Activated CD8-positive, alpha-beta memory T cell treated with anti-CD3 and anti-CD28 coated beads for 24 hours (primary cell): ENCODE measurements at places on chromosomes 5 and 9.

- no peak for DNase-seq
These were observed 105.7 kb downstream of the TMEM174 start for GRCh38 chr5:73278693-73279092.

DNA sequence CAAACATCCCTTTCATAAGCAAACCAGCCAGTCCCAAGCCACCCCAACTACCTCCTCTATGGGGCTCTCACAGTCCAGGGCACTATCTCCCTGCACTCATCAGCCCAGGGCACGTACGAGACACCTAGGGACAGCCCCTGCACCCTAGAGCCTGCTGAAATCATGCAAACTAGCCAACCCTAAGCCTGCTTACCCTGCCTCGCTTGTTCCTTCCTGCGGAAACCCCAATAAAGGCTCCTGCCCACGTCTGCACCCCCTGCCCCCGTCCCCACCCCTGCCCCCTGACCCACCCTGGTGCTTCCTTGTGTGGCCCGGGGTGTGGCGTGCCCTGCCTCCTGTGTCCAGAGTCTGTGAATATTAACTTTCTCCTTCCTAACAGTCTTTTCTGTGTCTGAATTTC is 135.9 kb downstream of the GADD45G start:
- DNase-seq = no peak

DNA sequence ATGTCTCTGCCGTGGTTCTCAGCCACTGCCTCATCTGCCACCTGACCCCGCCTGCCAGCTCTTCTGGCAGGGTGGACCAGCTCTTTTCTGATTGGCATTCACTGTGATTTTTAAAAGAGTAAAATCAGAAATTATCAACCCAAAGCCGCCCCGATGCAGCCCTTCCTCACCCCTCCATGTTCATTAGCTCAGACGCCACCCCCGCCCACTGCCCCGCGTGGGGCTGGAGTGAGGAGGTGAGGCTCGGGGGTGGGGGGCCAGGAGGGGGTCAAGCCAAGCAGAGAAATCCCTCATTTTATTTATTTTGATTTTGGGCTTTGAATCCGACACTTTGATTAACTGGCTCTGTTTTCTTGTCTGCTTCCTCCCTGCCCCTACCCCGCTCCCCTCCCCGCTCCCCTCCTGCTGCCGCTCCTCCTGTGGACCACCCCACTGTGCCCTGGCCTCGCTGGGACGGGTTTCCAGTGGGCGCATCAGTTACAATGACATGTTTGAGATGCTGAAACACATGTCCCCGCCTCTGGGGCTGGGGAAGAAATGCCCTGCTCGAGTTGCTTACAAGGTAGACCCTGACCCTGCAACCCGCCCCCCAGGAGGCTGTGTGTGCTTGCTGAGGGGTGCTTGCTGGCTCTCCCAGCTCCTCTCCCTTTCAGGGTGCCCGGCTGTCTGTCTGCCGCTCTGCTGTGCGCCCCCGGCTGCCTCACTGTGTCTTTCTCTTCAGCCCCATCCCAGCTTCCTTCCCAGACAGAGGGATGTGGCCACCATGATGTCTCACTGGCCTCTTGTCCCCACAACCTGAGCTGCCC is 224.9 kb downstream of the CACNA1B start:
- peak; percentile 21 for DNase-seq

- DNase-seq = no peak
These were observed 852.2 kb downstream of the EFNA5 start for GRCh38 chr5:106818552-106818951.

GRCh38 chr5:145243016-145243415 is 592.1 kb downstream of the PRELID2 start:
- no peak for DNase-seq

GRCh38 chr5:143886096-143886495 is 74.1 kb downstream of the HMHB1 start:
- DNase-seq = no peak

DNA sequence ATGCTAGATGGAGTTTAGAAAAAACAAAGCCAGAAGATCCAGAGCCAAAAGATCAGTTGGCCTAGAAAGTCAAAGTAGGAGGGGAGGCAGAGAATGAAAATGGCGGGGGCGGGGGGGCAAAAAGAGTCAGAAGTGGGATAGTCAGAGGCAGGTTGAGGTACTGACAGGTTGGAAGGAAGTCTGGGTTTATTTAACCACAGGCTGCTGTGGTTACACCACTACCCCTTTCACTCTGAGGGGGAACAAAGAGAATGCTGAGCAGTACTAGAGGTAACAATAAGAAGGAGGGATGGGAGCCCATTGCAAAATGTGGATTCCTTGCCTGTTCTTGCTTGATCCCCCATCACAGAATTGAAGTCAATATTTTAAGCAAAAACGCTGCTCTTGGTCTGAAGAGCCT is 111.8 kb downstream of the CAVIN4 start:
- DNase-seq = no peak

GRCh38 chr9:89425921-89426383 is 72.0 kb downstream of the SEMA4D start:
- no peak for DNase-seq

GRCh38 chr9:112310826-112311225 is 22.6 kb downstream of the PTBP3 start:
- DNase-seq = no peak

DNA sequence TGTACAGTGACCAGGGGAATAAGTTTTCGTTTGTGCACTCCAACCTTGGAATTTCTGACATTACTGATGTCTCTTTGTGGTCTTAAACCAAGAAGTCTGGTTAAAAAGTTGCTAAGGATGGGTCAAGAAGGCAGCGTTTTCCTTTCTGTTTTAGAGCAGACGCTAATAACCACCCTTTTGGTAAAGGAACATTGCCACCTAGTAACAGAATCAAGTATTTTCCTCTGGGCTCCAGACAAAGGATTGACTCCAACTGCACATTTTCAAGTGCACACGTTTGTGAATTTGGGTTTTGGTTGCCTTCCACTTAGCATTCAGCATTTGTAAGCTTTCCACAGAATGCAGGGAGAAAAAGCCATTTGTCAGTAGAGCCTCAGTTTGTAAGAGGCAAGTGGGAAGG is 22.2 kb upstream of the CEP78 start:
- DNase-seq = no peak

GRCh38 chr5:154444556-154445421 is 1.0 kb upstream of the SAP30L start:
- no peak for DNase-seq

DNA sequence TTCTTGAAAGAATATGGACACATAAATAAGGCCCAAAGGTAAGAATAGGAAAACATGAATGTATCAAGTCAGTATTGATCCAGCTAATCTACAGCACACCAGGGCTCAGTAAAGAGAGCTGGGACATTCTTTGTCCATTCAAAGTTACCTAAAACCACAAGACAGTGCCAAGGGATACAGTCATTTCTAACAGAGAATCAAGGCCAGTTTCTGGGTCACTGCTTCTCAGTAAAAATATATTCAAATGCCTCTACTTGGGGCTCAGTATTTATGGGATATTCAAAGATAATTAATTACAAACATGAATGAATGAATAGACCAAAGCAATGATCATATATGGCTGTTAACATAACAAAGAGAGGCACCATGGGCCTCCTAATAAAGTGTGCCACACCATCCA is 34.9 kb downstream of the MTMR12 start:
- DNase-seq = no peak

GRCh38 chr9:21695443-21695842 is 107.0 kb upstream of the MTAP start:
- no peak for DNase-seq

- DNase-seq = no peak
These were observed 35.0 kb upstream of the ROPN1L start for GRCh38 chr5:10406651-10407050.

DNA sequence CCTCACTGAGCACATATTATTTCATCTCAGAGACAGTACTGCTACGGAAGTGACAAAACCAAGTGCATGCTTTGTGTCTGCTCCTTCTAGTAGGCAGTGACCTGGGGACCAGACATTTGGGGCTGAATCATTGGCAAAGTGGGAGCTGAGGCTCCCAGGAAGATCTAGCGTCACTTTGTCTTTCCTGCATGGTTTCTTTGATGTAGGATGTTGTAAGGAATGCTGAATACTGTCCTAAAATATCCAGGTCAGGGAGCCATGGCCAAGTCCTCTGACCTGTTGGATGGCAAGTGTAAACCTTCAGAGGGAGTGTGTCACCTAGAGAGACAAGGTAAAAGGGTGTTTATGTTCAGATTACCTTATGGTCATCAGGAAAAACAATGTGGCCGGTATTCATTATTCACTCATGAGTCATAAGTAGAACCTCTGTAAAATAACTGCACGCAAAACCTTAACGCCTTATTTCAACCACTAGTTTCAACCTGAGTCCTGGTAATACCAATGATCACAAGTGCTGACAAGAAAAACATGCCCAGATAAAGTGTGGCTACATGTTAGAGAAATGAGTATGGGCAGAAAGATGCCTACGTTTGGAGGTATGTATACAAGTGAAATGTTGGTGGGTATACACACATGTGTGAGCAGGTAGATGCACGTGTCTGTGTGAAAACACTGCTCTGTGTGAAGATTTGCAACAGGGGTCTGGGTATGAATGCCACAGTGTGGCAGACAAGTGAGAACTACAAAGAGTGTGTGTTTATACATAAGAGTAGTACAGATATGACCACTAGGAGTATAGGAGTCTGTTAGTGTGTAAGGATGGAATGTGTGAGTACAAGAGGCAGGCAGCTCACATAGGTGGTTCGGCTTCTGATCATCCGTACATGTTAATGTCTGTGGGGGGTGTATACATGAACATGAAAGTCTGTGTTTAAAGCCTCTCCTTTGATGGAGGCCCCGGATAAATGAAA is 263.9 kb downstream of the SPOCK1 start:
- DNase-seq = no peak

DNA sequence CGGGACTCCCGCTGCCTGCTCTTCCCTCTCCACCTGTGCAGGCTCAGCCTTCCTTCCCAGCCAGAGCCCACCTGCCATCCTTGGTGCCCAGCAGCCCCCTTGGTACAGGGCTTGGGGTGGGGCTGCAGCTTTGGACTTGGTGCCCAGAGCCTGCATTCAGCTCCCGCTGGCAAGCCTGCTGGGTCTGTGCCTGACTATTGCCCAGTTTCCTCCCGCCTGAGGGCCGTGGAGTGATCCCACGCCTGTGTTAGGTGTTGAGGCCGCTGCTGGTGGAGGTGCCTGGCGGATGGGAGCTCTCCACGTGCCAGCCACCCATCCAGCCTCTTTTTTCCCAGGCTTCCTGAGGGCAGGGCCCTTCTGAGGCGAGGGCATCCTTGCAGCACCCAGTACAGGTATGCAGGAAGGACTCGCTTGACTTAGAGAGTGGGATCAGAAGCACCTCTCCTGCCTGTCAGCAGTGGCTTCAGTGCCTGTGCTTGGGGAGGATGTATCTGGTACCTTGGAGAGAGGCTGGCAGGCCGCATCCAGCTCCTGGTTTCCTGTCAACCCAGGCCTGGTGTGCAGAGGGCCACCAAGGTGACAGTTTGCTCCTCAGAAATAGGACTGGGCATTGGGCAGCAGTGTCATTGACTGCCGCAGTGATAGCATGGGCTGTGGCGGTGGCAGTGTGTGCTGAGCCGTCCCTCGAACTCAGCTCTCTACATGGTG is 7.8 kb downstream of the RXRA start:
- no peak for DNase-seq

- no peak for DNase-seq
These were observed 223.6 kb upstream of the SGCD start for GRCh38 chr5:156103155-156103885.

DNA sequence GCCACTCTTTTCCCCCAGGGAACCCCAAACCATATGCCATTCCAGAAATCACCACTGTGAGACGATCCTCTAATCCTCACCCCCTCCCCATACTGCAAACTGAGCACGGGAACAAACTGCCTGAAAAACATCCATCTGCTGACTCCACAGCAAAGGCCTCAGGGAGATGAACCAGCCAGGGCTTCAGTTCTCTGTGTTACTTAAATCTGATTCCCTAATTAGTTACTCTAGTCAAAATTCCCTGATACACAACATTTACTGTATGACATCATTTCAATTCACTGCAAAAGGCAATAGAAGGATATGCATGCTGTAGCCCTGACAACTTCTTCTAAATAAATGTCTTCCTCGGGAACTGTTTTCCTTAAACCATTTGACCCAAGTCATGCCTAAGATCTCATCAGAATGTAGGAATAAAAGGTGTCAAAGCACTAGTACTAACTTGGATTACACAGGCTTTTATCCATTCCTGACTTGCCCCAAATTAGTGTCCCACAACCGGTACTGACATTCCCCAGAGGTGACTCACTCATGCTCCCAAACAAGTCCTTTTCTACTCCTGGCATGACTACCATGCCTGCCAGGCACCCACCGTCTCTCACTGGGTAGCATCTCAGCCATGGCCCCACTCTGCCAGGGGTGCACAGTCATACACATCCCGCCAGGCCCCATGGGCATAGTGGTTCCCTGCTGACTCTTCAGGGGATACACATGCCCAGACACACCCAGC is 35.0 kb downstream of the MTX3 start:
- no peak for DNase-seq

GRCh38 chr5:96649251-96649662 is 12.9 kb upstream of the CAST start:
- no peak for DNase-seq

GRCh38 chr9:92492781-92493401 is 10.6 kb upstream of the ASPN start:
- DNase-seq = no peak

DNA sequence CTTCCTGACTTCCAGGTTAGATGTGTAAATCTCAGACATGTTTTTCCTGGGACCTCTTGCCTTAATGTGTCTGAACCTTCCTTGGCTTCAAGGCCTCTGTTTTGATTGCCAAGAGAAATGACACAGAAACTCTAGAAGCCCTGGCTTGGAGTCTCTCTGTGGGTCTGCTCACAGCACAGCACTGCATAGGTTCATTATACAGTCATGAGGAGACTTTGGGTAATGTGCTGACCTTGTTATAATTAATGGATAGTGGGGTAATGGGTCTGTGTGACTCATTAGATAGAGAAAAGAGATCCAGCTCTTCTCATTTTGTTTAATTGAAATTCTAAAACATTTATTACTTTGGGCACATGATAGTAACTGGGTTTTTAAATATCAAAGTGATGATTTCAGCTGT is 175.8 kb upstream of the GLRA1 start:
- DNase-seq = no peak

DNA sequence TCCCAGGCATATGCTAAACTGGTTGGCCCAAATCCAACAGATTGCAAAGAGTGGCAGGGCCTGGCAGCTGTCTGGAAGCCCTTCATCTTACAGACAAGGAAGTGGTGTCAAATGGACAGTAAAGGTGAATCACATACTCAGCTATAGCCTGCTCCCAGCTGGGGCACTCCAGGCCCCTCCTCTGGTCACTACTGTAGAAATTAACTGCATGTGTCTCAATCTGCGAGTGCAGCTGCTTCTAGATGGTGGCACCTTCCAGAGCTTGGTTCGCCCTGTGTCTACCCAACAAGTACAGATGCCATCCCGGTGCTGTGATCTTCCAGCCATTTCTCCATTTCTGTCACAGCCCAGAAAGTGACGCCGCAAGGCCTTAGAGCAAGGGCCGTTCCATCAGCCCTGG is 50.2 kb downstream of the OTULIN start:
- DNase-seq = peak; percentile 53
